ENCODE measurements at places on chromosomes 5 and 9. TPM values are rescaled to one million over a fixed set of nuclear protein-coding genes. Genes with fewer than 3 reads are reported as not detected.
A peak's percentile ranks its signal among the peaks of the same experiment; 100 is the strongest.

SLC44A1 gene
- total RNA-seq = 34.1 TPM

DNA sequence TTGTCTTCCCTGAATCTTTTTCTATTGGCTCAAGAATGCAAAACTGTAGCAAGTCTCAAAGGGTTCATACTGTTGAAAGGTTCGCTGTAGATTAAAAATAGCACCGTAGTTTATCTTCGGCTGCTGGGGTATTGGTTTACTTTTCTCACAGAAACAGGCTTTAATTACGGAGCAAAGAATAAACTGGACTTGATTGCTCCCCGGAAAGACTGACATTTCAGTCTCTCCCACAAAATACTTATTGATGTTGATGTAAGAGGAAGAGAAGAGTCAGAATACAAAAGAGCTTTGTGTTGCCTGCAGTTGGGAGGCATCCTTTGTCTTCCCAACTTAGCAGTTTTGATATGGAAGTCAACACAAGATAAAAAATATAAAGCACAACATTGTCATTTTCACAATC is 183.9 kb upstream of the DMAC1 start:
- no peak for DNase-seq

DNA sequence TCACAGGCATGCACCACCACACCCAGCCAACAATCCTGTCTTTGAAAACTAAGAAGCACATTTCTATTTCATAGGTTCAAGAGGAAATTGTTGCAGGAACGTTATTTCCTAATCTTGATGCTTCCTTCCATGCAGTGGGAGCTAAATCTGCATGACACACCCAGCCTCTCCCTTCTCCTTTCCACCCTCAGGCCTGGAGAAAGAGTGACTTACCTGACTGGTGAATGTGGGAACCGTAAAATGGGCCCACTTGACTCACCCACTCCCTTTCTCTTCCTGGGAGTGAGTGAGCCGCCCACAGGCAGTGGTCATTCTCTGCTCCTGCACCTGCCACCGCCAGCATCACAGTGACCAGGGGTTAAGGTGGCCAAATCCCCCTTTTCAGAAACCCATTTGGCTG is 78.2 kb downstream of the C9orf50 start:
- DNase-seq = peak; percentile 45

DNA sequence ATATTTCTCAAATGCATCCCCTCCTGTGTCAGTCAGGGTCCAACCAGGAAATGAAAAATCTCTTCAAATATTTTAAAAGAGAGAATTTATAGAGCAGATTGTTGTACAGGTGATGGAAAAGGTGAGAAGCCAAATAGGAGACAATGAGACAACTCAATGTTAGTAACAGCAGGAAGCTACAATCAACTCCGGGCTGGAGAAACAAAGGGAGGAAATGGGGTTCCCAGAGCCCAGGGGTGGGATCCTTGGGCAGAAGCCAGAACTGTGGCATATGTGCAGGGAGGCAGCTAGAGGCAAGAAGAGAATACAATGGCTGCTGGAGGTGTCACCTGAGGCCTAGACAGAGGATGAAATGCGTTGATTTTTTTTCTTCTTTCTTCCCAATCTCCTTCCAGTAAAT is 361.8 kb upstream of the ACTBL2 start:
- DNase-seq = no peak

GRCh38 chr9:107471552-107471951 is 18.0 kb downstream of the KLF4 start:
- no peak for DNase-seq
